ENCODE measurements at places on chromosomes 1 and 21.

- no peak for DNase-seq
Measured at GRCh38 chr1:71944006-71944405, 338.3 kb downstream of the NEGR1 start.

GRCh38 chr1:6591222-6591621 is 11.4 kb downstream of the ZBTB48 start:
- no peak for DNase-seq

DNA sequence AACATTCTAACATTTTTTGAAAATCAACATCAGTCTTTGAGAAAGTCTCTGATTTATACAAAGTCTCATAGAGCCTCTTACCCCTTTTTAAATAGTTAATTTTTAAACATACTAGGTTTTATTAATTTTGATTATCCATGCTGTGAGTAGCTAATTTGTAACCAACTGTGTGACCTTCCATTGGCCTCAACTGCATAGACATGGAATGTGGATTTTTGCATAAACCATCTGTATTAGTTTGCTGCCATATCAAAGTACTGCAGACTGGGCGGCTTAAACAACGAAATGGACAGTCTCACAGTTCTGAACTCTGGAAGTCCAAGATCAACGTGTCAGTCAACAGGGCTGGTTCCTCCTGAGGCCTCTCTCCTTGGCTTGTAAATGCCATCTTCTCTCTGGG is 89.2 kb upstream of the AJAP1 start:
- no peak for DNase-seq

GRCh38 chr1:162349635-162350330 is 26.9 kb downstream of the SPATA46 start:
- peak; percentile 26 for DNase-seq

- DNase-seq = no peak
Measured at GRCh38 chr1:219538886-219539285, 74.0 kb downstream of the ZC3H11B start.

GRCh38 chr1:68111519-68112436 is 61.4 kb upstream of the DIRAS3 start:
- DNase-seq = peak; percentile 80

GRCh38 chr1:181986907-181987305 is 74.6 kb downstream of the ZNF648 start:
- DNase-seq = no peak

GRCh38 chr1:84286071-84286470 is 15.4 kb upstream of the SAMD13 start:
- no peak for DNase-seq

DNA sequence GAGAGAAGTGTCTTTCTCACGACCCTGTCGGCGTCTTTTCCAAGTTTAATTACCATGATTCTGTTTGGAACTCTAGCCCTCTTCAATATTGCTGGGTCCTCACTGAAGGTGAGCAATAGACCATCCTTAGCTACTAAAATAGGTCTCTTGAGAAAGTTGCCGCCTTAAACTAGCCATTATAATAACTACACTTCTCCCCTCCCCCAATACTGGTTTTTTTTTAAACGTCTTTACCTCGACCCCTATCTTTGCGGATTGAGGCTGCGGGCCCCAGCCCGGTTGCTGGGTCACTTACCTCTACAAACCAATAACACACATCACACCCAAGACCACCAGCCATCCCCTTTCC is 672 bp downstream of the ENSA start:
- no peak for DNase-seq

- no peak for DNase-seq
Measured at GRCh38 chr1:1175221-1176062, 1.8 kb downstream of the TTLL10 start.

DNA sequence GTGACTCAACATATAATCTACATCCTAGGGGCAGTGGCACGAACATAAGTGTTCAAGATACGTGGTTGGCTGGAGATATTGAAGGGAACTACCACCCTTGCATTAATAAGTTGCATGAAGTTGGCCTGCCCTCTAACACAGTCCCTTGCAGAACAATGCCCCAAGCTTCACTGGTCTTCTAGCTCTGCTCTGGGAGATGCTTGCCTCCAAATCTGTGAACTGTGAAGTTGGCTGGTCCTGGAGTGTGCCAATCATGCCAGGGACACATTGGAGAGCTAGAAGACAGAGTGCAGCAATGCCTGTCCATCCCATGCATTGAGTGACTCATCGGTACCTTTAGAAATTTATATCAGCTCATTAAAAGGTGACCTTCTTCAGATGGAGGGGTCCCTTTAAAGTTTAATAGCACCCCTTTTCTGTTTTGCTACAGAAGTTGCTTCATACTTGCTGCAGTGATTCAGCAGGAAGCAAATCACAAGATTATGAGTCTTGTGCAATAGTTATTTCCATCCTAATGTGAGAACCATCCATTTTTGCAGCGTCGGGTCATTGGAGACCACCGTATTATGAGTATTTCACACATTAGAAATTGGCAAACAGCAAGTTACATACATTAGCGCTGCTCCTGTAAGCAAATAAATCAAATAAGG is 55.2 kb upstream of the KAZN start:
- DNase-seq = no peak

- DNase-seq = peak; percentile 29
Measured at GRCh38 chr21:19535356-19535755, 1131.8 kb upstream of the TMPRSS15 start.

DNA sequence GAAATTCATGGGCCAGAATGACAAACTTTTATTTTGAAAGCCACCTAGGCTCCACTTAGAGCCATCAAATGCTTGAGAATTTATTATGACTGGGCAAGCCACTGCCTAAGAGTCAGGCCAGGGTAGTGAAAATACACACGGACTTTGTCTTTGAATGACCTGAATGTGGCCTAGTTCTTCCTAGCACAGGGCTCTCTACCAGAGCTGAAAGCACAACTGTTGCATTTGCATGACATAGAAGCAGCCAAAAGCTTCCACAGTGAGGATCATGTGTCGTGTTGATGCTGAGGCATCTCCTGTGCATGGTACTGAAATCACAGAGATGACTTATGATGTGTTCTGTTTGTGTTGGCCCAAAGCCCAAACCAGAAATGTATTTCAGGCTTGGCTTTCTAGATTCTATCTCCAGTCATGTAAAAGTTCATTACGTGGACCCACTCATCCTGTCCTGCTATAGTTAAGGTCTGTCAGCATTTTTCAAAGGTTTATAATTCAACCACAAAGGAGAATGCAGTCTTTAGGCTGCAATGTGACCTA is 164.0 kb upstream of the UBE2U start:
- no peak for DNase-seq

- no peak for DNase-seq
Measured at GRCh38 chr1:14678011-14678638, 79.6 kb downstream of the KAZN start.

DNA sequence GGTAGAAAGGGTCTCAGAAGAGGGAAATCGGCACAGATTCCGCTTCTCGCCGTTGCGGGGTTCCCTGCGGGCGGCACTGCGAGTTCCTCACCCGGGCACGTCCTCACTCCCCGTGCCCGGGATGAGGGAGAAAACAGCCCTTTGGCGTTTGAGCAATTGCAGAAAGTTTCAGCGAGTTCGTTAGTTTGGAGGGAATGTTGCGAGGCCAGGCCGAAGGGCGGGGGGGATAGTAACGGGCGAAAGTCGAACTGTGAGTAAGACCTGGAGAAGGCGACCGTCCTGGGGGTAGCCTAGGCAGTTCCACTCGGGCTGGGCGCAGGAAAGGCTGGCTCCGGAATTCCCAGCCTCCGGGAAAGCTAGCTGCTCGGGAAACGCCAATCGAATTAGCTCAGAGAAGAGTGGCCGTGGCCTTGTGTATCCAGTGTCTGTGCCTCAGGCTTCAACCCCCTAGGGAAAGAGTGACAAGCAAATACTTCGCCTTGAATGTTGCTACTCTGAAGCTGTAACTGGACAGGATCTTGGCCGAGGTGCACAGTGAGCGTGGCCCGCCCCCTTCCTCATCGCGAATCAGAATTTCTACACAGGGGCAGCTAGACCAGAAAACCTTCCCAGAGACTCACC is 787 bp downstream of the PTGFR start:
- DNase-seq = no peak

GRCh38 chr1:37958690-37959089 is 11.8 kb upstream of the INPP5B start:
- no peak for DNase-seq

DNA sequence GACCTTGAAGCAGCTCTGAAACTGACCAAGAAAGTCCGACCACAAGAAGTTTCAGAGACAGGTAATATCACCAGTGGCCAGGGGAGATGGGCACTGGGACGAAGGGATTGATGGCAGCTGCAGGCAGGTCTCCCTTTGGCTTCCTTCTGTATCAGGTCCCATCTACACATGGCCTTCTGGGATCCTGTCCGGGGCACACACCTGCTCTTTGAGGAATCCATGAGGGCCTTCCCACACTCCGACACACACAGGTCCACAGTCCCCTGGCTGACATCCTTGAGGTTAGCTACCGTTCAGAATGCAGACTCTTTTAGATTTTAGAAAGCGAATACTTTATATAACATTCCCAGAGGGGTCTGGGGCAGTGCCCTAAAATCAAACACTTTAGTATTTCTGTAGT is 26.5 kb upstream of the TMEM125 start:
- no peak for DNase-seq

DNA sequence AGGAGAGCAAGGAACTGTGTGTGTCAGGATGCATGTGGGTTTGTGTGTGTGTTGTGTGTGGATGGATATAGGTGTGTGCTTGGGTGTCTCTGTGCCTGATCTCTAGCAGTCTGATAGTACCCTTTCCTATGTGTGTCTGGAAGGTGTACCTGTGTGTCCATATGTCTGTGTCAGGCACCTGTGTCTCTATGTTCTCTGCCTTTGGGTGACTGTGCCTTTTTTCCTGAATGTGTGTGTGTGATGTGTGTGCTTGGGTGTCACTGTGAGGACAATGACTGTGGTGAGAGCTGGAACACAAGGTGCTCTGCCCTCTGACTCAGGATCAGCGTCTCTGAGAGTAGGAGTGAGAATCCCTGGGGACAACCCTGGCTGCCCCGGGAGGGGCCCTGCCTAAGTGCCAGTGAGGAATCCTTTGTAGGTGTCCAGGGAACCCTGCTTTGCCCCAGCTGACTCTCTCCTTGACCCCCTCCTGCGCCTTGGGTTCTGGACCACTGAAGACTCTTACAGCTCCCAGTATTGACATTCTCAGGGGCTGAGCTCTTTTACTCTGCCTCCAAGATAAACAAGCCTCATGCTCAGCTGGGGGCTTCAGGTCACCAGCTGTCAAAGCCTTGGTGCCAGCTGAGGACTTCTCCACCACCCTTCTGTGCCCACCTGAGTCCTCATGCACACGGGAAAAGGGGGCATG is 735 bp upstream of the EFNA3 start:
- no peak for DNase-seq

- peak; percentile 51 for DNase-seq
Measured at GRCh38 chr1:159300146-159300545, 2.0 kb upstream of the FCER1A start.

- DNase-seq = peak; percentile 54
Measured at GRCh38 chr1:107748531-107748930, 216.4 kb downstream of the VAV3 start.

- DNase-seq = peak; percentile 82
Measured at GRCh38 chr21:34526618-34527290, 14.7 kb upstream of the KCNE1 start.

DNA sequence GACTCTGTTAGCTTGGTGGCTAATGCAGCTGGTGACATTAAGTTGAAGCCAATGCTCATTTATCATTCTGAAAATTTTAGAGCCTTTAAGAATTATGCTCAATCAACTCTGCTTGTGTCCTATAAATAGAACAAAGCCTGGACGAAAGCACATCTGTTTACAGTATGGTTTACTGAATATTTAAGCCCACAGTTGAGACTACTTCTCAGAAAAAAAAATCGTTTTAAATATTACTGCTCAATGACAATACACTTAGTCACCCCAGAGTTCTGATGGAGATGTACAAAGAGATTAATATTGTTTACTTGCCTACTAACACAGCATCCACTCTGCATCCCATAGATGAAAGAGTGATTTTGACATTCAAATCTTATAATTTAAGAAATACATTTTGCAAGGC is 79.6 kb downstream of the NEGR1 start:
- no peak for DNase-seq

DNA sequence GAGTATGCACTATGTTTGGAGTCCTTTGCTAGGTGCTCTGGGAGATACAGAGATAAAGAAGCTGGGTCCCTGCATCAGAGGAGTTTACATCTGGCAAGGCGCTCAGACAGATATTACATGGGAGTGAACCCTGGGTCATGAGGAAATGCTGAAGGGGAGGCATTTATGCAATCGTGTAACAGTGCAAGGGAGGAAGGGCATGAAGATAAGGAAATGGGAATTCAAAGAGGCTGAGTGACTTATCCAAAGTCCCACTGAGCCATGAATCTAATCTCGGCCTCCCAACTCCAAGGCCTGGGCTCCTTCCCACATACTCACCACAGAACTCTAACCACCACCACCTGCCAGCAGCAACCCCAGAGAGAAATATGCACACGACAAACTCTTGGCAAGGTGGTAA is 51.6 kb downstream of the FAM163A start:
- peak; percentile 82 for DNase-seq

GRCh38 chr1:209370241-209370995 is 213.1 kb upstream of the CAMK1G start:
- no peak for DNase-seq

- no peak for DNase-seq
Measured at GRCh38 chr1:109826446-109826845, 62.7 kb upstream of the EPS8L3 start.

- no peak for DNase-seq
Measured at GRCh38 chr1:5376538-5377247, 615.5 kb downstream of the NPHP4 start.

DNA sequence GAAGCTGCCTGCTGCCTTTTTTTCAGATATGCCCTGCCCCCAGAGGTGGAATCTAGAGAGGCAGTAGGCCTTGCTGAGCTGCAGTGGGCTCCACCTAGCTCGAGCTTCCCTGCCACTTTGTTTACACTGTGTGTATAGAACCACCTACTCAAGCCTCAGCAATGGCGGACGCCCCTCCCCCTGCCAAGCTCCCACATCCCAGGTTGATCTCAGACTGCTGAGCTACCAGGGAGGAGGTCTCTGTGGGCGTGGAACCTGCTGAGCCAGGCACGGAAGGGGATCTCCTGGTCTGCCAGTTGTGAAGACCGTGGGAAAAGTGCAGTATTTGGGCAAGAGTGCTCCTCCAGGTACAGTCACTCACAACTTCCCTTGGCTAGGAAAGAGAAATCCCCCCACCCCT is 65.1 kb downstream of the MSH4 start:
- no peak for DNase-seq

DNA sequence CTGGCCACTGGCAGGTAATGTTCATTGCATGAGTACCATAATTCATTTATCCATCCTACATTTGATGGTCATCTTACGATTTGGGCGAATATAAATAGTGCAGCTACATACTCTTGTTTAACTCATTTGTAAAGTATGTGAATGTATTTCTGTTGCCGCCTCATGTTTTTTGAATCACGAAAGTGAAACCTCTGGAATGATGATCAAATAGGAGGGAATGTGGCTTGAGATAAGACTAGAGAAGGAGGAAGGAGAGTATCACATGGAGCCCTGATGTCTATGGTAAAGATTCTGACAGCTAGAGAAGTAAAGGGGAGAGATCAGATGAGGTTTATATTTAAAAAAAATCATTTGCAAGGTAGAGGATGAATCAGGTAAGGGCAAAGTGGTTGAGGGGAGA is 8.0 kb downstream of the MRPS14 start:
- DNase-seq = peak; percentile 37

Data from OCI-M1 (cell line).